Activated CD4-positive, alpha-beta T cell treated with anti-CD3 and anti-CD28 coated beads, Interleukin-2, amount 50 U/mL, for 4 hours (primary cell): ENCODE measurements at places on chromosomes 12 and 14.

GRCh38 chr14:33702293-33702692 is 248.6 kb downstream of the EGLN3 start:
- no peak for DNase-seq

DNA sequence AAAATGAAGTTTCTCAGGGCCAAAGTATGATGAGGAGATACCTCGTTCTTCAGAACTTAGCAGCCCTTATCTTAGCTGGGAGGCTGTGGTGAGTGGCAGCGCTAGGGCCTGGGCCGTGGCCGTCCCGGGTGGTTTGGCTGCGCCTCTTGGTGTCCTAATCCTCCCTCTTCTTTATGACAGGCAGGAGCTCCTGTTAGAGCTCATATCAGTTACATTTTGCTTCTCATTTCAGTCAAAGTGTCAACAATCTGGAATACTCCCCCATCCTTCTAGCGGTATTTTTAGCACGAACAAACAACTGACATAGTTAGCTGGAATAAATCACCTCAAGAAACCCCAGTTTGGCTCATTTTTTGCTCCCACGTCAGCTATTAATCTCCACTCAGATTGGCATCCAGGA is 188.8 kb downstream of the TTC7B start:
- DNase-seq: no peak

- no peak for DNase-seq
Observed at GRCh38 chr12:93832131-93832530, 155.0 kb downstream of the CRADD start.

DNA sequence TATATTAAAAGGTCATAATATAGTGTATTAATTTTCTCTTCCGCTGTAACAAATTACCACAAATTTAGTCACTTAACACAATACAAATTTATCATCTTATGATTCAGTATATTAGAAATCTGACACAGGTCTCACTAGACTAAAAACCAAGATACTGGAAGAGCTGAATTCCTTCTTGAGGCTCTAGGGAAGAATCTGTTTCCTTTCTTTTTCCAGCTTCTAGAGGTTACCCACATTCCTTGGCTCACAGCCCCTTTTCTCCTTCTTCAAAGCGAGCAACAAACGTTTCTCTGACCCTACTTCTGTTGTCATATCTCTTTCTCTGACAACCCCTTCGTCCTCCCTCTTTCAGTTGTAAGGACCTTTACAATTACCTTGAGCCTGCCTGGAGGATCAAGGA is 43.4 kb upstream of the AMN1 start:
- DNase-seq: no peak

DNA sequence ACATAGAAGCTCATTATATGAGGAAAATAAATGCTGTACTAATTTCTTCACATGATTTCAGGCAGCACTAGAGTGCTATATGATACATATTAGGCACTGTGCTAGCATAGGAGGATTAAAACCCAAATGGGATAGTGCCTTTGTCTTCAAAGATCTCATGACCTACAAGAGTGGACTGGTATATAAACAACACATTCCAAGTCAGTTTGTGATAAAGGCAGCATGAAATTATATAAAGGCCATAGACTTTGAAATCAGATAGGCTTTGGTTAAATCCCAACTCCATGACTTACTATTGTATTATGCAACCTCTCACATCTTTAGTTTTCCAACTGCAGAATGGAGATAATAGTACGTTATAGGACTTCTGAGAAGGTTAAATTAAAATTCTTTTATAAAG is 179.7 kb downstream of the RAD51B start:
- DNase-seq: no peak

- DNase-seq: no peak
Observed at GRCh38 chr12:67568055-67568454, 80.5 kb upstream of the DYRK2 start.

DNA sequence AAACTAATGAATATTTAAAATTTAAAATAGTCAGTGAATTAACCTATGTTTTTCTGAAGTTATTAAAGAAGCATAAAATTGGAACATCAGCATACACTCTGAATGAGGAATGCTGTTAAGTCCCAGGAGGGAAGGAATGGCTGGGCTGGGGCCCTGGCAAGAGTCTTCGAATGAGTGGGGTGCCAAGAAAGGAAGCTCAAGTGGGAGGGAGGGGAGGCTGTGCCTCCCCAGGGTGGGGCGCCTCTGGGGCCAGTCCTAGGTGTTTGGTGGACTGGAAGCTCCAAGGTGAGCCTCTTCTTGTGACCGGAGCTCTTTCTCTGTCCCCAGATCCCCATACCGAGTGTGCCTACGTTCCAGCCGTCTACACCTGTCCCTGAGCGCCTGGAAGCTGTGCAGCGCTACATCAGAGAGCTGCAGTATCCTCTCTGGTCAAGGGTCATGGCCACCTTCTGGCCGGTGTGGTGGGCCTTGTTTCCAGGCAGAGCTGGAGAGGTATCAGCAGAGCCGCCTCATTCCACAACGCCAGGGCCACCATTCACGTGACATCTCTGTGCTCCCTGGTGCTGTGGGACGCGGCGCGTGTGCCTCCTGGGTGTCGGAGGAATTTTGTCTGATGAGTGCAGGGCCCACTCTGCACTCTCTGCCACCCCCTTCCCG is 8.5 kb downstream of the VASH1 start:
- DNase-seq: no peak

DNA sequence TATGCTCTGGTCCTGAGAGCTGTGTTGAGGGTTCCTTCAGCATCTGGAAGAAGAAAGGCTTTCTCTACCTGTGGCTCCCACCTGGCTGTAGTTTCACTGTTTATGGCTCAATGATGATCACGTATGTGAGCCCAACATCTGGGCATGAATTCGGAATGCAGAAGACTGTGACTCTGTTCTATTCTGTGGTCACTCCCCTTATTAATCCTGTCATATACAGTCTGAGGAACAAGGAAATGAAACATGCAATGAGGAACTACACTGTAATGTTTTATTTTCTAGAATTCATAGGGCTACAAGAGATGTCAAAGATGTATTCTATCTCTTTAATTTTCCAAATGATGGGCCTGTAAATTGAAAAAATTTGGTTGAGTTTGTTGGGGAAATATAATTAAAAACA is 10.8 kb upstream of the OR11G2 start:
- DNase-seq: no peak

DNA sequence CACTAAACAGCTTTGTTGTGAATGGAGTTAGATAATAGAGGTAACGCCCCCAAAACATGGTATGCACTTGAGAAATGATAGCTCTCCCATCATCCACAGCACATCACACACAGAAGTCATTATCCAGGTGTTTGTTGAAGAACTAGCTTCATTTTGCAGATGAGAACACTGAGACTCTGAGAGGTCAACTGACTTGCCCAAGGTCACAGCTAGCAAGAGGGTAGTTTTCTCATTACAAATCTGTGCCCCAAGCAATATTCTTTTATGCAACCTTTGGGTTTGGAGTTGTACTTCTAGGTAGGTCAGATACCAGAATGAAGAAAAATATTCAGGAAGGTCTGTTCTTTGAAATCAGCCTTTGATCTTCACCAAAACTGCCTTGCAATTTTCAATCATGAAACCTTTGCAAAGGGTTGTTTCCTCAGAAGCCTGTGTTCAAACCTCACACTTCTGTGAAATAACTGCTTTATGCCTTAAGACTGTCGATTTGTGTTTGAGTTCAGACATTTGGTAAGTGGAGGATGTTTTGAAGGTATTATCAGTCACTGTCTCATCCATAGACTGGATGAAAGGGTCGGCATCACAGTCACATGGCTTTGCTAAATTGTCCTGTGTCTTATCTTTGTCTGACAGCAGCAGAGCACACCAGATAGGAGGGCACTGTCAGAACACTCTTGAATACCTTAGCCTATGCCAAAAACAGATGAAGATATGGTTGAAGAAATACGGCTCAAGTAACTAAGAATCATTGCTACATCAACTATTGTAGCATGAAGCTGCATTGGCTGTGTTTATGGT is 233.2 kb upstream of the BTG1 start:
- no peak for DNase-seq

DNA sequence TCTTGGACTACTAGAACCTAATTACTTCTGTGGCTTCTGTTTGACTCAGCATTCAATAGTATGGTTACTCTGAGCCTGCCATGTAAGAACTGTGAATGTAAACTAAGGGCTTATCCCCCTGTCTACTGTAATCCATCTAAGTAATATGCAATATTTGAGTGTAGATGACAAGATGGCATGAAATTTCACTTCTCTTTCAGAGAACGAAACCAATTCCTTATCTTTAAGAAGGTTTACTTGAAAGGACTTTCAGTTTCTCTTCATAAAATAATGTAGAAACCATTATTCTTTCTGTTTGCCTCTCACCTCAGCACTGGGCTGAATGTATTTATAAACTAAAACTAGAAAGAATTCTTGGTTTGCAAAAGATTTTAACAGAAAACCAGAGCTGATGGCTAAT is 60.4 kb upstream of the ARID2 start:
- DNase-seq: no peak

DNA sequence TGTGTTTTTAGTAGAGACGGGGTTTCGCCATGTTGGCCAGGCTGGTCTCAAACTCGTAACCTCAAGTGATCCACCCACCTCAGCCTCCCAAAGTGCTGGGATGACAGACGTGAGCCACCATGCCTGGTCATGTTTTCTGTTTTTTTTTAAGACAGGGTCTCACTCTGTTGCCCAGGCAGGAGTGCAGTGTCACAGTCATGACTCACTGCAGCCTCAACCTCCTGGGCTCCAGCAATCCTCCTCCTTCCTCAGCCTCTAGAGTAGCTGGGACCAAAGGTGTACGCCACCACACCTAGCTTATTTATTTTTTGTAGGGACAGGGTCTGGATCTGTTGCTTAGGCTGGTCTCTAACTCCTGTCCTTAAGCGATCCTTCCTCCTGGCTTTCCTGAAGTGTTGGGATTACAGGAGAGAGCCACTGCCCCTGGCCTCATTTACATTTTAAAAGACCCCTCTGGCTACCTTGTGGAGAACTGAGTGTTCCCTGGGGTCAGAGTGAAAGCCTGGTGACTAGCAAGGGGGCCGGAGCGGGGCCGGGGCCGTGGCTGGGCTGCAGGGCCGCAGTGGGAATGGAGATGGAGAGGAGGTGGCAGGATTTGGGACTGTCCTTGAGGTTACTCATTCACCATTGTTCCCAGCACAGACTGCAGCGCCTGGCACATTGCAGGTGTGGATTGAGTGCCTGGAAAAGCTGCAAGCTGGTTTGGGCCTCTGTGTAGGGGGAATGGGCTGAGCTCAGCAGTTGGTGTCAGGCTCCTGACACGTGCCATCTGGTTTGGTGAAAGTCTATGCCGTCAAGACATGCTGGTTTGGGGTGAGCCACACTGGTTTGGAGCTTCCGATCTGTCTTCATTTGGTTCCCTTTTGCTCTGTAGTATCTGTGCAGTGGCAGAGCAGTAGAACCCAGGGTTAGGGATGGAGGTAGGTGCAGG is 18.1 kb downstream of the KMT5A start:
- DNase-seq: no peak

DNA sequence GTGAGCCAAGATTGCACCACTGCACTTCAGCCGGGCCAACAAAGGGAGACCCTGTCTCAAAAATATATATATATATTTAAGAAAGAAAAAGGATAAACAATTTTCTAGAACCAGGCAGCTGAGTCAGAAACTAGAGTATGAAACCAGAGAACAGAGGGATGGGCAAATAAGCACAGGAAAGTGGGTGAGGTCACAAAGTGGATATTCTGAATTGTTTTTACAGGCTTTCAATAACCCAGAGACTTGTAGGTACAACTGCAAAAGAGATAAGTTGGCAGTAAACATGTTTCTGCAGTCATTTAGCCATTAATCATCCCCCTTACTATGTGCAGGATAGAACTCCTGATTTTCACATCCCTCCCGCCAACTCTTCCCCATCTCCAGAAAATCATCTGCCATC is 94.2 kb downstream of the BTG1 start:
- DNase-seq: no peak

DNA sequence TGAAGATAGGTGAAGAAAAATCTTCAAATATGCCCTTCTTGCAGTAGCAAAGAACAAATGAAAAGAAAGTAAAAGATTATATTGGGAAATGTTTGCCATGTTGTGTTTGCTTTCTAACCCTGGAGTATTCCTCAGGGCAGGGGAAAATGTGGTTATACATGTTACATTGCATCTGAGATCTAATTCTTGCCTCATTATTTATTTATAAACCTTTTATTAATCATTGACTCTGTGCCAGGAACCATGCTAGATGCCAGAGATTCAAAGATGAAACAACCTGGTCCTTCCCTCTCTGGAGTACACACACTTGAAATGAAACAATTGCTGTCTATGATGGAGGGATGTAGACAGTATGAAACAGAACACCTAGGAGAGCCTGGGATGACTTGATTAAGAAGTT is 128.1 kb upstream of the HMGA2 start:
- DNase-seq: no peak

- DNase-seq: peak; percentile 35
Observed at GRCh38 chr14:77133720-77134338, 7.8 kb downstream of the ZDHHC22 start.

- DNase-seq: no peak
Observed at GRCh38 chr14:75543253-75543652, 21.0 kb downstream of the BATF start.

DNA sequence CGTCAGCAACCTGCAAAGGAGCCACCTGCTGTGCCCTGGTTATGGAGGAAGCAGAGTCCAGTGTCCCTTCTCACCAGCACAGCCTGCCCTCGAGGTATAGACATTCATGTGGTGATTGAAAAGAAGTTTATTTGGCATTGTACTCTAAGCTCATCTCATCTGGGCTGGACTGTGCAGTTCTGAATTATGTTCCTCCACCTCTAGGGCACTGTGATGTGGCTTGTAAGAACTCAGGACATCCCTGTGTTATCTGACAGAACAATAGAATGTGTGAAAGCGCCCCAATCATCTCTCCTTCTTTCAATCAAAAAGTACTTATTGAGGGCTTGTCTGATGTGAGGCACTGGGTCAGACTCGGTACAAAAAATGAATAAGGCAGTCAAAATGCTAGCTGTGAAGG is 140.1 kb downstream of the DHRS2 start:
- DNase-seq: no peak

DNA sequence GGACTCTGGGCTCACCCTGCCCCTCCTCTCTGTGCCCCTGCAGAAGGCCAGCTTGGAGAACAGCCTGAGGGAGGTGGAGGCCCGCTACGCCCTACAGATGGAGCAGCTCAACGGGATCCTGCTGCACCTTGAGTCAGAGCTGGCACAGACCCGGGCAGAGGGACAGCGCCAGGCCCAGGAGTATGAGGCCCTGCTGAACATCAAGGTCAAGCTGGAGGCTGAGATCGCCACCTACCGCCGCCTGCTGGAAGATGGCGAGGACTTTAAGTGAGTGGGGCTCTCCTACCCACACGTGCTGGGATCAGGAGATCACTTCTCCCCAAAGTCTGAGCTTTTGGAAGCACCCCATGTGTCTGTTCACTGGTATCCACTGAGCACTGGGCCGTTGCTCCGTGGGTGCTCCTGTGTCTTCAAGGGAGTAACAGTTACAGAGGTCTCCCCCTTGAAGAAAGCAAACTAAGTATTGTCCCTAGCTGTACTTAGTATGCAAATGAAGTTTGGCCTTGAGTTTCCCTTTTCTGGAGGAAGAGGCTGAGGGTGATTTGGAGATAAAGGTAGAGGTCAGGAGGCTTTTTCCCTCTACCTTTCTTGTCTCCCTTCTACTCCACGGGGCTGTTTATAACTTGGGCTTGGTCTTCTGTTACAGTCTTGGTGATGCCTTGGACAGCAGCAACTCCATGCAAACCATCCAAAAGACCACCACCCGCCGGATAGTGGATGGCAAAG is 3.3 kb downstream of the KRT18 start:
- no peak for DNase-seq

- no peak for DNase-seq
Observed at GRCh38 chr14:99578541-99579101, 25.4 kb downstream of the CCDC85C start.
